ENCODE measurements at places on chromosomes 12 and 14.

DNA sequence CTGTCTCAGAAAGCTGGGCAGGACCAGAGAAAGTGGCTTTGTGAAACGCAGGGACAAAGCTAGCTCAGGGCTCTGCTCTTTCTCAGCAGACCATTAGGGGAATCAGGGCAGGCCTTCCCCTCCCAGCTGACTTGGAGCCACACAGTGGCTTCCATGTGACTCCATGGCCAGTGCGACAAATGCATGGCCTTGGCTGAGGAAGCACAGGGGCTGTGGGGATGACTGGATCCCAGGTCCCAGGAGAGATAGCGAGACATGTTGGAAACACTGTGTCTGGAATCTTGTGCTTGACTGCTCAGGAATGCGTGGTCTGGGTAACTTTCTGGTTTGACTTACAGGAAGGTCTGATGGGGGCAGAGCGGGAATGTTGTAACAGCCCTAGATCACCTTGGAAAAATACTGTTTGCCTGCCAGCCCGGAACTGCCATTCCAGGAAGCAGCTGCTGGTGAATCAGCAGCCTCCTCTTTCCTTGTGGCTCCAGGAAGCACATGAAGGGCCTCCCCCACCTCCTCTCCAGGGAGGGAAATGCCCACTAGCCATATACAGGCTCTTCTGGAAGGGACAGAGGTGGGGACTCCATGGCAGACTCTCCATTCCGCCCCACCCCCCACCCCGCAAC is 133.5 kb upstream of the HIF1A start:
- DNase-seq: no peak

DNA sequence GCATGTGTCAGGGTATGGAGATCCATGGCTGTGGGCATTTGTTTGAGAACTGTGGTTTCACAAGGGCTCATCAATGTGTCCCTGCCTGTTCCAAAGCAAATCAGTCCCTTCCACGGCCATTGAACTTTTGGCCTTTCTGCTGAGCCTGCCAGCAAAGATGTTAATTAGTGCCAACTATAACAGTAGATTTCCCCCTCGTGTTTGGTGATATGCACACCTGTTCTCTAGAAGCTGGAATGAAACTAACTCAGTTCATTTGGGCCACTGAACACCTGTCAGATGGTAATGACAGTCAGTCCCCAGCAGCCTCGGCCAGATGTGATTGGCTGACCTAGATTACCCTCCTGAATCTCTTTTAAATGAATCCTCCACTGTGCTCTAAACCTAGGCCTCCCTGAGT is 43.2 kb downstream of the IRAK3 start:
- no peak for DNase-seq

GRCh38 chr14:62792578-62792977 is 252.7 kb downstream of the KCNH5 start:
- DNase-seq: no peak

DNA sequence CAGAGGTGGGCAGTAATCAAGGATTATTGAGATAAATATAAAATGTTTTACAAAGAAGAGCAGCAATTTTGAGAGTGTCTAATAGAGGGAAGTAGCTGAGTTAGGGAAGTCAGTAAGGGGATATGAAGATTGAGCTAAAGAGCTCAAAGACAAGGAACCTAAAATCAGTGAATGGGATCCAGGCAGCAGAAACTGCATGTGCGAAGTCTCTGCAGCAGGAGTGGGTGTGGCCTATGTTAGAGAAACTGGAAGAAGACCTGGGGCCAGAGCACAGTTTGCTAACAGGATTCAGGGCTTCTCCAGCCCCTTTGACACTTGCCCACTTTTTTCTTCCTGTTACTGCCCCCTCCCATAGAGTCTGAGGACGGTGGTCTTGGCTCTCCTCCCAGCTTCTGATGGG is 36.3 kb upstream of the PLXNC1 start:
- DNase-seq: no peak

- no peak for DNase-seq
Observed at GRCh38 chr12:54660320-54660962, 12.3 kb upstream of the DCD start.

GRCh38 chr14:100384819-100385813 is 62.0 kb downstream of the SLC25A47 start:
- DNase-seq: no peak

DNA sequence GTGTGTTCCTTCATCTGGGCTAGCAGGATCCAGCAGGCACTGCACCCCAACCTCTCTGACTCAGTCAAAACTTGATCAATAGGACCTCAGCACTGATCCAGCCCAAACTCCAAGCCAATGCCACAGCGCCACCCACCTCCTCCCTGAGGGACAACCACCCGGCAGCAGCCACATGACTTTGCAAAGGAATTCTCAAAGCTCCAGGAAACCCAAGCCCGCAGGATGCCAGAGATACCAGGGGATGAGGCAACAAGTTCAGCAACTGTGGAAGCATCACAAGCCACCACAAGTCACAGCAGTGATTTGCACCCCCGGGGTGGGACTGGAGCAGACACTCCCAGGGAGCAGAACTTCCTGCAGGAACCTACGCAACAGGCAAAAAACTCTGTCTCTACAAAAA is 37.3 kb downstream of the ACTN1 start:
- DNase-seq: no peak

DNA sequence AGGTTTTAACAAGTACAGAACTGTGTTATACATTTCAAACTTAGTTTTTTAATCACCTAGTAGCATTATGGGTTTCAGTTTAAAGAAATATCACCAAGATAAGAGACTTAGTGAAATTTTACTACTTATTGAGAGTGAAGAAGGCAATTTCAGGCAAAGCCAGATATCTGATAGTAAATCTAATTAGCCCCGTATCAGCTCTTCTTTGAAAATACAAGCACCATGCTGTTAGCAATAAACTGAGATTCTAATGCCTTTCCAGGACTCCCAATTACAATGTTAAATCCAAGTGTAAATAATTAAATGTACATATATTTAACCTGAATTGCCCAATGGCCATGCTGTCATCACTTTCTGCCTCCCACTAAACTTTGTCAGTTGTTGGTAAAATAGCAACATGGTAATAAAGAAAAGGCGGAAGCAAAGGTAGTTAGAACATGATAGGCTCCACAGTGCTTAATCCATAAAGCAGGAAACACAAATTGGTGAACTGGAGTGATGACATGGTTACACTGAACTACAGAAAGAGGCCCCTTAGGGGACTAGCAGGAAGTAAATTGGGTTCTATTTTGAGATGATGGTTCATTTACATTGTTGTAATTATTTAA is 646.1 kb downstream of the C12orf50 start:
- no peak for DNase-seq

GRCh38 chr12:133023566-133023965 is 13.7 kb upstream of the ZNF84 start:
- DNase-seq: no peak

GRCh38 chr12:117900561-117900960 is 68.2 kb downstream of the KSR2 start:
- no peak for DNase-seq

- no peak for DNase-seq
Observed at GRCh38 chr12:49920241-49920914, 16.7 kb upstream of the FAIM2 start.

- DNase-seq: no peak
Observed at GRCh38 chr14:105324871-105325270, 10.3 kb downstream of the PACS2 start.

DNA sequence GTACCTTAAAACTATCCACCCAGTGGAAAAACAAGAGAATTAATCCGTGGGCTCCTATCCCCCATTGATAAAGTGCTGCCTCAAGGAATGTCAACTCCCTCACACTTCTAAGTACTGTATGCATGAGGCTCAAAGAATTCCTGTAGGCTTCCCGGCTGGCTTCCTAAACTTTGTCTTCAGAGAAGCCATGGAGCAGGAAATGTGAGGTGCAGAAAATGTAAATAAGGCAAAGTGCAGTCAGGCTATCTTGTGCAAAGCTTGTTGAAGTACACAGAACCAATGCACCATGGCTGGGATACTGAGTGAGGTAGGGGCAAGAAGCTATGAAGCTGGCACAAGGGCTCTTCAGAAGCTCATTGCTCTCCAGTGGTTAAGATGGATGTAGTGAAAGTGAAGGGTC is 611.0 kb downstream of the FSCB start:
- no peak for DNase-seq
